ENCODE measurements at places on chromosomes 12 and 14. TPM values are rescaled to one million over a fixed set of nuclear protein-coding genes. Genes with fewer than 3 reads are reported as not detected.

The NUBPL gene
- 21.4 TPM for total RNA-seq

The BBS10 gene
- 13.4 TPM for total RNA-seq

The CCDC196 gene
- total RNA-seq, result not detected

The KERA gene
- total RNA-seq, result not detected

The RD3L gene
- total RNA-seq, result not detected

DNA sequence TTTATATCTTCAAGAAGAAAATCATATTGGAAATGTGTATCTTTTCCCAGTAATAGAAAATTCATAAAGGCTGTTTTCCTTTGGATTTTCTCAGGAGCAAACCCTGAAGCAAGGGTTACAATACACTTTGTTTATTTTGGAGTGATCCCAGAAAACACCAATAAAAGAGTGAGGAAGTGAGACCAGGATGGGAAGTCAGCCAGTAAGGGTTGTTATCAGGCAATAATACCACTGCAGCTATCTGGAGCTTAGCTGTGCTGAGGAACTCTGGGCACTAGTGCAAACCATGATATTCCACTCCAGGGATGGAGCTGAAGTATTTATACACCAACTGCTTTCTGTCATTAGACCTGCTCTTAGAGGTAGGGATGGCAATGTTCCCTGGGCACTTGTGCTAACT is 1002.3 kb downstream of the FLRT2 start:
- DNase-seq, result no peak

DNA sequence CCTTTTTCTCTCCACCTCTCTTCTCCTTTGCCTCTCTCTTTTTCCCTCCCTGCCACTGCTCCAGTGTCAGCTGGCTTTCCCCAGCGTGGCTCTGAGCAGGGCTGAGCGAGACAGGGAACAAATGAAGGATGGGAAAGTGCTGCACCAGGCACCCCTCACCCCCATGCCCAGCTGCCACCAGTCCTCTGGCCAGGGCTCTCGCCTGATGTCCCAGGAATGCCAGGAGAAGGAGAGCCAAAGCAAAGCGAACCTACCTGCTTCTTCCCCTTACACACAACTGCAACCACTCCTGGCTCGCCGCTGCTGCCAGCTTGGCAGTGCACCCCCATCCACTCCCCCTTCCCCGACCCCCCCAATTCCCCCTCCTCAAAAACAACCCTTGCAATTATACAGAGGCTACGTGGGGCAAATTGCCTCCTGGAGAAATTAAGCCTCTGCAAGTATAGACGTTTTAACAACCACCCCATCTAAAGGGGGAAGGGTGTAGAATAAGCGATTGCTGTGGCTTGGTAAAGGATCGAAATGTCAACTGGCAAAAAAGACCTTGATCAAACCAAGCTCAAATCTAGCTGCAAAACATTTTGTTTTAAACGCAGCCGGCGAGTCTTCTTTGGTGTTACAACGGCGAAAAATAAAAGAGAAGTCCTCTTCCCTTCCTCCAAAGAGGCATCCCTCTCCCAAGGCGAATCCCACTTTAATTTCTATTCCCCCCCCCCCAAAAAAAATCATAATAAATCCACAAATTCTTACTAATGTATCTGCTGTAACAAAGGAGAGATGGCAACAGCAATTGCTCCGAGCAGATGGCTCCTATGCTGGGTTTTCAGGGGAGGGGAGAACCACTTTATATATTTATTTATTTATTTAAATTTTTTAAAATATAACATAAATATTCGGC is 2.9 kb downstream of the BCL11B start:
- DNase-seq, result peak; percentile 42
